ENCODE measurements at places on chromosomes 6 and 20.

- no peak for DNase-seq
Measured at GRCh38 chr6:5365436-5366195, 104.3 kb downstream of the FARS2 start.

DNA sequence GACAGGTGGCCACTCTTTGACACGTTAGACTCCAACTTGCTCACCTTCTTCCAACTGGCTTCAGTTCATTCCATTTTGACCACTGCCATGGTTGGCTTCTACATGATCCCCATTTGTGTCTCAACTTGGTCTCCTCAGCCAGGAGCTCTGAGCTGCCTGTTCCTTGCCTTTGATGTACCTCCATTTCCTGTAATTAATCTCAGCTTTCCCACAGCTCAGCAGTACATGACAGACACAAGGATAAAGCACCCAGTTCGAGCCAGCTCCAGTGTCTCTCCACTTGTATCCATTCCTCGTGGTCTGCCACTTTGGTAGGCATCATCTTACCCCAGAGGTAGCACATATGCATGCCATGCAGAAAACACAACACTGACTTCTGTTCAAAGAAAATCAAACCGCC, 161.0 kb downstream of the TSHZ2 start:
- DNase-seq, result no peak

DNA sequence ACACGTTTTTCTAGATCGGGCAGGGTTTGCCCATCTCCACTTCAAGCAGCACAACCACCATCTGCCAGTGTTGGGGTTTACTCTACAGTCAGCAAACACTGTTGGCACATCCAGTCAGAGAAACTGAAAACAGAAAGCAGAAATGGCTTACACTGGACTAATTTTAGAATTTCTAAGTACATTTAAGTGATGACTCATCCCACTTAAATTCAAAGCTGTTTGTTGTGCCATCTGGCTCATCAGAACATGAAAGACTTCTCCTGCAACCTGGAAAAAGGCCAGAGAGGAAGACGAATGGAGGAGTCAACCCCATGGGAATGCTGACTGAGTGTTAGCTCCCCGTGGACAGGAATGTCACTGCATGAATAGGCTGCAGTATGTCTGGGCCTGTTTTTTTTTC, 21.8 kb downstream of the FAM209B start:
- DNase-seq, result peak; percentile 97

GRCh38 chr6:165571721-165572132, 91.3 kb downstream of the PDE10A start:
- DNase-seq, result no peak

GRCh38 chr6:134065706-134066105, 13.3 kb upstream of the SLC2A12 start:
- peak; percentile 34 for DNase-seq

GRCh38 chr6:55898342-55898741, 23.0 kb upstream of the BMP5 start:
- DNase-seq, result peak; percentile 17

GRCh38 chr6:70107852-70108629, 194.8 kb downstream of the COL9A1 start:
- DNase-seq, result peak; percentile 55

- DNase-seq, result no peak
Measured at GRCh38 chr6:108875161-108875555, 26.9 kb downstream of the ARMC2 start.

DNA sequence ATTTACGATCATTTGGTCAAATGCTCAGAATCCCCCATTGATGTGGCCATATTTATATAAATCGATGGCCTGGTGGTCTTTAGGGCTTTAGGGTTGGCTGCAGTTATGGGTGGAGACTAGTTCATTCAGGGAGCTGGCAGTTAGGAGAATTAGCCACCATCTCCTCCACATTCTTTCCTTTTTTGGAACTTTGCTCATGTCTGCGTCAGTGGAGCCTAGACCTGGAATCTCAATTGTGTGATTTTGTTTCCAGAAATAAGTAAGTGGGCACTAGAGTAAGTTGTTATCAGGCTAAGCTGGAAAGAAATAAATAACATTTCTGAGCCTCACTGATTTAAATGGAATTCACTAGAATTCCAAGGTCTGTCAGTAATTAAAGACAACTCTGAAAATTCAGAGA, 29.0 kb upstream of the ELOVL5 start:
- DNase-seq, result no peak

DNA sequence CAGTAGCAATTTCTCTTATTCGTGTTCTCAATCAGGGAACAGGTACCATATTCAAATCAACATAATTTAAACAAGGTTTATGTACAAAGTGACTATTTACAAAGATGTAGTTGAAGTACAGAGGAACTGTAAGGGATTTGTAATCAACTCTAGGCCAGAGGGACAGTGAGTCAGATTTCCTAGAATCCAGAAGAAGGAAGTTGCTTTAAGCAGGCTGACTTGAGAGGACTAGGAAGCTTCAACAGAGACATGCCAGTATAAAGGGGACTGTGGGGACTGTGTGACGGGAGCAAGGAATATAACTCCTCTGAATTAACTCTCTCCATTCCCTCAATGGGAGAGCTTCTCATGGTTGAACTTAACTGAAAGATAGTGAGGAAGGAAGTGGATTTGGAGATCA, 427.4 kb upstream of the JAG1 start:
- DNase-seq, result peak; percentile 35

- DNase-seq, result peak; percentile 90
Measured at GRCh38 chr6:143556529-143556928, 45.0 kb upstream of the FUCA2 start.

DNA sequence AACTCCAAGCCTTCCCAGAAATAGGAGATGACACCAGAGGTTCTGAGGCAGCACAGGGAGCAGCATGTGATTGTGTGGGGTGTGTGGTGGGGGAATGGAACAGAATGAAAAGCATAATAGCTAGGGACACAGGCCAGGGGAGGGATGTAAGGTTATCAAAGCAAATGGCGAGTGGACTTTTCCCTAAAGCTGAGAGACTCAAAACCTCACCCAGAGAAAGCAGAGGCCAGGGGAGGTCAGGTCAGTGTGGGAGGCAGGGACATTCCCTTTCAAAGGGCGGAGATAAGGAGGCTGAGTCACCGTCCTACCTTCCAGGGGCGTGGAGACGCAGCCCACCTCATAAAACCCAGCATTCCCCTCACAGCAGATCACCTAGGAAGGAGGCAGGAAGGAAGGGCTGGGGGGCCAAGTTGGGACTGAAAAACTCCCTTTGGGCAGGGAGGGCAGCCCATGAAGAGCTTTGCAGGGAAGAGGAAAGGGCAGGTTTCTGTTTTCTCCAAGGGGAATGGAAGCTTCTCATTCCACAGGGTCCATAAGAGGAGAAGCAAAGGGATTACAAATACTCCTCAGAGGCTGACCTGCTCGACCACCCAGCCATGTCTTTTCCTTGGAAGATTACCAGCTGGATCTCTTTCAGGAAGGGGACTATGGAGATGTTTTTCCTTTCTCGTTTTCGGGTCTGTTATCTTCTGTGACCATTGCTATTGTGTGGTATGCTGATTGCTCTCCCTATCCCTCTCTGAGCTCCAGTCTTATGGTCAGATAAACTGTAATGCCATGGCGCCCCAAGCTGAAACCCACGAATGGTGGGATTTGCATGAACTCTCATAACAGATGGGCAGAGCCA, 9.6 kb upstream of the LY6G5C start:
- DNase-seq, result no peak

DNA sequence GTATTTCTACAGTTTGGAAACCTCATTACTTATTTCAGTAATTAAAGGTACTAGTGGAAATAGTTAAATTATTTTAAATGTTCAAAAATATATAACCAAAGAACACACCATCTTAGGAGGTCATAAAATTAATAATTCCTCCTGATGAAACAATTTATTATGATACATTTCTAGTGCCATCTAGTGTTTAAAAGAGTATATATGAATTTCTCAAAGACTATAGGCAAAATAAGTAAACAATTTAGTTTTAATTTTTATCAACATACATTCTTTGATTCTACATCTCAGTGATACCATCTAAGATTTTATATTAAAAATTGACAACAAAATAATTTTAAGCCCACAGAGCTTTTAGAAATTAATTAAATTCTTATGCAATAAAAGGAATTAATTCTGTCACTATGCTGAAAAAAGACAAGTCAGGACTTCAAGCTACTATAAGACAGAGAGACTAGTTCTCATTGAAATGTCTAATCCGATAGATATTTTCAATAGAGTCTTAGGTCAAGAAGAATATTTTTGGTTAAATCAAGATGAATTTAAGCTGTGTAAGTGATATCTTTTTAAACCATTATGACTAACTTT, 107.8 kb upstream of the RNF217 start:
- DNase-seq, result peak; percentile 38

GRCh38 chr6:32697031-32697430, 30.6 kb upstream of the HLA-DQB1 start:
- no peak for DNase-seq

- DNase-seq, result peak; percentile 98
Measured at GRCh38 chr6:134436281-134436815, 118.4 kb upstream of the SGK1 start.

- no peak for DNase-seq
Measured at GRCh38 chr6:108736002-108736361, 112.2 kb upstream of the ARMC2 start.

- no peak for DNase-seq
Measured at GRCh38 chr6:121539439-121539838, 104.0 kb downstream of the GJA1 start.

DNA sequence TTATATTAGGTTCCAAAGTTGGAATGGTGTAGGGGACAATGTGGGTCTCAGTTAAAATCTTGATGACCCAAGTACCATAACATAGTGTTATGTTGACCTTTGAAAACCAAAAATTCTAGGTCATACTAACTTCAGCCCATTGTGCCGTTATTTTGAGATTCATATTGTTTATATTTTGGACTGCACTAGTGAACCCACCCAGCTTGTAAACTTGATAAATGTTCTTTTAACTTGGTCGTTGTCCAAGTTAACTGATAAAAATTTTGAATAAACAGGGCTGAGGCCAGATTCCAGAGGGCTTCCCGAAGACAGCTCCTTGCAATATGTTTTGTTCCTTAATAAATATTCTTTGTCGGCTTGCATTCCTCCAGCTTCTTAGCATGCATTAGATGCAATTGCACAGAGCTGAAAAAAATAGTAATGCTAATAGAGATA, 90.3 kb downstream of the BCAS1 start:
- DNase-seq, result no peak

DNA sequence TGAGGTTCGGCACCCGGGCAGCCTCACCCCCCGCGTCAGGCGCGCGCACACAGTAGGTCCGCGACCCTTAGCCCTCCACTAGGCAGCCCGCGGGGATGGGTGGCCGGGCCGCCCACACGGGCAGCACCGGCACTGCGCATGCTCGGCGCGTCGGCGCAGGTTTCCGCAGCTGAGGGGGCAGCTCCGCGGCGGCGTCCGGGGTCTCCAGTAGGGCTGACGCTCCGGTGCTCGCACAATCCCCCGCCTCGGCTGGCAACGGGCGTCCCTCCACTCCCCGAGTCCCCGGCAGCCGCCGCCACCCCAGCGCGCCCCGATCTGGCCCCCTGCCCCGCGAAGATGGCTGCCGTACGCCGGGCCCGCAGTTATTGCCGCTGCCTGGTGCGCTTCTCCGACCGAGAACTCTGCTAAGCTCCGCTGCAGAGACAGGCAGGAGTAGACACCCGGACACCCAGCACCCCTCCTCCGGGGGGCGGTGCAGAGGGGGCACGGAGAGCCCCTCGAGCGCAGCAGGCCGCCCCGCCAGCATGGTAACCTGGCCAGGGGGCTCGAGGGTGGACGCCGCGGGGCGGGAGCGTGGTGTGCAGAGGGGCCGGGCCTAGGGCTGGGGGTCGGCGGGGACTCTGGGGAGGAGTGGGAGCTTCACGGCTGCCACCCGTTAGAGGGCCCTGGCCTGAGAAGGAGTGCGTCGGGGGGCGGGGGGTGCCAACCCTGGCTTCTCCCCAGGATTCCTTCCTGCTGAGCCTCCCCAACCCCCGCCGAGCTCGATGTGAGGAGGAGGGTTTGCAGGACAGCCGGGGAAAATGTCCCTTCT, at the start of gene FBXO9:
Gene FBXO9 (plus strand): TSS at position 139 of the 811 bp plus-strand sequence. CDS start 386 bp downstream, at position 525.
- peak; percentile 78 for DNase-seq

DNA sequence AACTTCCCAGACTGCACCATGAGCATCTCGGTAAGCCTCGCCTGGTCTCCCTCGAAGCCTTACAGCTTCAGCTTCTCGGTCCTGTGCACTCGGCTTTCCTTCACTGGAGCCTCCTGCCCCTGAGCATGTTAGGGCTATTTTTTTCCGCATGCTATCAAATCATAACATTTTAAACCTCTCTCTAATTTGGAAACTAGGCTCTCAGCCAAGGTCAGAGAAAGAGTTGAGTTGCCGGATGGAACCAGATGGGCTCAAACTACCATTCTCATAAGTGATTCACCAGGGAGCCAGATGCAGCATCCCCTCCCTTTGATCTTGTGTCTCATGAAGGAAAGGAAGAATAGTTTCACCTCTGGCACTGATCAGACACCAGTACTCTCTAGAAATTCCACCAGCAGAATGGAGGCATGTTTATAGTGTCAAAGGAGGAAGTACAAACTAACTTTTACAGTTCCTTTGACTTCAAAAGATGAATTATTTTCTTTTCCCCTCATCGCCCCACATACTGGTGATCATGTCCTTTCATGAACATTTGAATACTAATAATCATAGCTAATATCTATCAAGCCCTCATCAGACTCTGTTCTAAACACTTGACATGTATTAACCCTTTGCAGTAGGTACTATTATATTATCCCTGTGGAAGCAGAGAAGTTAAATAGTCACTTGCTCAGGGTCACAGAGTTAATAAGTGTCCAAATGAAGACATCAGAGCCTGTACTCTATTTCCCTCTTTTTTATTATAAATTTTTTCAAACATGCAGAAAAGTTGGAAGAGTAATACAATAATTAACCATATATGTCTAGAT, 46.7 kb downstream of the MAP1LC3A start:
- DNase-seq, result peak; percentile 17

DNA sequence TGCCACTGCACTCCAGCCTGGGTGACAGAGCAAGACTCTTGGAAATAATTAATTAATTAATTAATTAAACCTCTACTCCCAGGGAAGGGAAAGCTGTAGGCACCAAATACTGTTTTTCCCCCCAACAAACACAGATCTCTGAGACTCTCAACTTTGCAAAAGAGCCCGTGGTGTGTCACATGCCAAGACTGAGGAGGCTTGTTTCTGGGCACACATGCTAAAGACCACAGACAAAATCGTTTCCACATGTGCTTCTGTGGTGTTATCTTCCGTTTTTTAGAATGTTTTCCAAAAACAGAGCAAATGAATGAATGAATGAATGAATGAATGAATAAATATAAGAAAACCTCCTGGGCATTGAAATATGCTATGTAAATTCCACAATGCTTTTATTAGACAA, 55.6 kb upstream of the ATXN1 start:
- DNase-seq, result peak; percentile 23

All from GM23248 (cell line).